ENCODE measurements at places on chromosomes 5 and 9.

- DNase-seq = no peak
Measured at GRCh38 chr5:171757853-171758535, 27.6 kb upstream of the SMIM23 start.

DNA sequence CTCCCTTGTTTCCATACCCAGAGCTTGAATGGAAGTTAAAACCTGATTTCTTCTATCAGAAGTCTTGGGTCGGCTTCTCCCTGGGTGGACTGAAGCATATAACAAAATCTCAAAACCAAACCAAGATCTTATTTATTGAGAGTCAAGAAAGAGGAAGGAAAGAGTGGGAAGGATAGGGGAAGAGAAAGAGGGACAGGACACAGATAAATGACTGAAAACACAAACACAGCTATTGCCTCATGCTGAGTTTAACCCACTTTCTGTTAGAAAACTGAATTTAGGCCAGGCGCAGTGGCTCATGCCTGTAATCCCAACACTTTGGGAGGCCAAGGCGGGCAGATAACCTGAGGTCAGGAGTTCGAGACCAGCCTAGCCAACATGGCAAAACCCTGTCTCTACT, 92.9 kb downstream of the PALM2AKAP2 start:
- DNase-seq = no peak

DNA sequence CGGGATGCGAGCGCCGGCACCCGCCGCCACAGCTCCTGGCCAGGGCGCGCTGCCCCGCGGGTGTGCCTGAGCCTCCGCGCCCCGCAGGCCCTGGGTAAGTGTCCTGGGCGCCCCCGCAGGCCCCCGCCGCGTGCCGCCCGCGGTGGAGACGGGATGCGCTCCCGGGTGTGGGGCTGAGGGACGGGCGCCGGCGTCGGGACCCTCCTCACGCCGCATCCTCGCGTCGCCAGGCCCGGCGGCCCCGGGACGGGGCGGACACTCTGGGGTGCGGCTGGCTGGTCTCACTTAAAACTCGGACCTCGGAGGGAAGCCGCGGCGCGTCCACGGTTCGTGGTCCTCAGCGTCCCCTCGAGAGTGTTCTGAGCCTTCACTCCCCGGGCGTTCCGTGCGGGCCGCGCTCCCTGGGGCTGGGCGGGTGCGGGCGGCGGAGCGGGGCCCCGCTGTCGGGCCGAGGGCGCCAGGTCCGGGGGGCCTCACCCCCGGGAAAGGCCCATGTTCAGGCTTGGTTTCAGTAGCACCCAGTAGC, 275 bp downstream of the AHRR start:
- no peak for DNase-seq

DNA sequence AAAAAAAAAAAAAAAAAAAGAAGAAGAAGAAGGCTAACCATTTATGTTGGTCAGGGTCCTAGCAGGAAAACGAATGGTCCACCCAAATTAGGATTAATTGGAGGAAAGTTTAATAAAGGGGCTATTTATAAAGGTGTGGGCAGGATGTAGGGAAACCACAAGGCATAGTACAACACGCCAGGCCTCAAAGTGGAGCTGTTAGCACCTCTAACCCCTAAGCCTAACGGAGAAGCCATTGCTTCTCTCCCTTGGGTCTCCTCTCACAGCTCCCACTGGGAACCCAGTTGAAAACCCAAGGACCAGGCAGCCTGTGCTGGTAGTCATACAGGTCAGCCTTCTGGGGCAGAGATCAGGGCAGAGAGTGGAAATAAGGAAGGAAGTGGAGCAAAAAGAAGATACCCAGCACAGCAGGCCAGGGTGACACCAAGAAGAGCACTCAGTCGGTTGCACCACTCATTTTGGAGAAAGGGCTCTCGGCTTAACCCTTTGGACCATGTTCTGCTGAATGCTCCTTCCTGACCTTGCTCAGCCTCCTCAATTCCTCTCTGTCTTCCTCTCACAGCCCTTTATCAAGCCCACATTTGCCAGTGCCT, 8.8 kb upstream of the GLIPR2 start:
- DNase-seq = no peak

GRCh38 chr5:139849942-139850341, 54.3 kb downstream of the PSD2 start:
- DNase-seq = no peak

- DNase-seq = no peak
Measured at GRCh38 chr5:153953411-153953810, 85.3 kb downstream of the FAM114A2 start.

GRCh38 chr9:113538701-113539430, 75.3 kb downstream of the RGS3 start:
- DNase-seq = no peak

GRCh38 chr9:16333691-16334090, 536.8 kb downstream of the BNC2 start:
- DNase-seq = no peak

- DNase-seq = no peak
Measured at GRCh38 chr5:137510671-137511070, 11.5 kb upstream of the SPOCK1 start.

DNA sequence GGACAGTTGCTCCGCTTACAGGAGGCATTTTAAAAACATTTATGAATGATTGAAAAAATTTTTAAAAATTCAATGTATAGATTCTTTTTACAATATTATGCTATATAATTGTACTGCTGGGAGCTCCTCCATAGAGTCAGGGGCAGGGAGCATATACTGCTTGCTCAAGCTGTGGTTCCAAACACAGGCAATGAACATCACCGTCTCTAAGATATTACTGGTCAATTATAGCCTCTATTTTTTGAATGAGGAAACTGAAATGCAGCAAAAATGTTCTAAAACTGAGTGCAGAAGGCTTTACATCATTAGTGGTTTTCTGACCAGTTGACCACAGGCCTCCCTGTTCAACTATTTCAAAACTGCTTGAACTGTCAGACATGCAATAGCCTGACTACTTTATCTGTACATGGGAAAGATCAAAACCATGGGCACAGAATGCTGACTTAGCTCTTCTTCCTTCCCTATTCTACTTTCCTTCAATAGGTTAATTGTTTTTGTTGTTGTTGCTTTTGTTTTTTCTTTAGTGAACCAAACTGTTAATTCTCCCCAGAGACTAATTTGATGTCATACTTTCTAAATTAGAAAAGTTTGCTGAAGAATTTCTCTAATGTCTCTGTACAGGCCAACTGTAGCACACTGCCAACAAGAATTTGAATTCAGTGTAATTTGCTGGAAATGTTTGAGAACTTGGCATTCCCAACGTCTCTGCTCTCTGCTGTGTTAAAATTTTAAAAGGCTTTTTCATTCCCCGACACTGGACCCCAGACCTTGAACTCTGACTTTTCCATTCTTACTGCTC, 107.6 kb upstream of the MPDZ start:
- DNase-seq = no peak

GRCh38 chr5:142486581-142486980, 161.8 kb upstream of the SPRY4 start:
- DNase-seq = no peak

GRCh38 chr5:6362846-6363245, 15.5 kb downstream of the MED10 start:
- DNase-seq = no peak

DNA sequence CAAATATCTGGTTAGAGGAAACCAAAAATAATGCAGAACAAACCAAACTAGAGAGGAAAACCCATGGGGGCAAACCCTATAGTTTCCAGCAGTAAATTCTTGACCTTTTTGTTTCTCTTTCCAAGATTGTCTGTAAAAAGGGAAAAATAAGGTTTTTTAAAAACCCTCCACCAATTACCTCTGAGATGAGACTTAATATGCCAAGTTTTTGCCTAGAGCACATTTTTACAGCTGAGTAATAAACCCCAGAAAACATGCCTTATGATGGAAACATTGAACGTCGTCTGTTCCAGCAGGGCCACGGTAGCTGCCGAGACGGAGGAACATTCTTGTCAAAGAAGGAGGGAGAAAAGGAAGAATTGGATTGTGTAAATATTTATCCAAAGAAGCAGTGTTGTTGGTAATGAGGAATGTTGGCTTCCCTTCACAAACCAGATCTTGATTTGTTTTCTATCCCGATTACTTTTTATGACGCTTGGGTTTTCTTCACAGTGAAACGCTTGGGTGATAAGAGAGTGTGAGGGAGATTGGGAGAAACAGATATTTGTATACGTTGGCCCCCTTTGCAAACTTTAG, 17.3 kb upstream of the MSX2 start:
- no peak for DNase-seq

DNA sequence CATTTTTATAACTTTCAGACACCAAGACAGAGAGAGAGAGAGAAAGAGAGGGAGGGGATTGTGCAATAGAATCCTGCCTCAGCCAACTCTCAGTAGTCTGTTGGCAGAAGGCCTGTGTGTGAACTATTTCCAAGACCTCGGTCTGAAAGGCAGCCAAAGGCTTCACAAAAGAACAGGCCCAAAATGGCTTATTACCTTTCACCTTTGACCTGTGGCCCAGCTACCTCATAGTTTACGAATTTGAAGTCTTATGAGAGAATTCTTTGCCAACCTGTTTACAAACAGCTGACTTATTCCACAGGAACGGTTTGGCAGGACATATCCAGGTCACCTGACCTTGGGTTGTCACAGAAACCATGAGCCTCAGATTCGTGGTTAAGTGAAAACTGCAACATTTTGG, 48.6 kb downstream of the NR2F1-AS1 start:
- DNase-seq = no peak

- no peak for DNase-seq
Measured at GRCh38 chr9:33185406-33185805, 18.3 kb upstream of the B4GALT1 start.

DNA sequence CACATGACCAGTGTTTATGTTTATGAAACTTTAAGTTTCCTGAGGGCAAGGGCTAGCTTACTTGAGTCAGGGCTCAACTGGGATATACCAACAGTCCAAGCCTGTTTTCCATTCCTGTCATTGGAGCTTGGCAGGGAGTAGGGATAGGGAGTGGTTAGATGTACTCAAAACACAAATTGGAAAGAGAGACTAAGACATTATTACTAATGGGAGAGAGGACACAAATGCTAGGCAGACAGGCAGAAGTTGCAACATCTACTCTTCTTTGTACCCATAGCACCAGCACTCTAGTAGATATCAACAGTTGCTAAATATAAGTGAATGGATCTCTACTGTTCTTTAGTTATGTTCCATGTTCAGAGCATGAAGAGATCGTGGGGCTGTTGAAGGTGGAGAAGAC, 62.8 kb downstream of the NPR3 start:
- DNase-seq = no peak

GRCh38 chr9:102609461-102609860, 385.7 kb upstream of the CYLC2 start:
- no peak for DNase-seq

GRCh38 chr5:169094586-169095409, 206.1 kb downstream of the SLIT3 start:
- no peak for DNase-seq

All from NCI-H1417 (cell line).